NCI-H2081 treated with DMSO at 0.1 percent for 48 hours (cell line): ENCODE measurements at places on chromosomes 3 and 15.

GRCh38 chr3:78101384-78101783 lies 1061.5 kb downstream of the ROBO2 start:
- DNase-seq = no peak

DNA sequence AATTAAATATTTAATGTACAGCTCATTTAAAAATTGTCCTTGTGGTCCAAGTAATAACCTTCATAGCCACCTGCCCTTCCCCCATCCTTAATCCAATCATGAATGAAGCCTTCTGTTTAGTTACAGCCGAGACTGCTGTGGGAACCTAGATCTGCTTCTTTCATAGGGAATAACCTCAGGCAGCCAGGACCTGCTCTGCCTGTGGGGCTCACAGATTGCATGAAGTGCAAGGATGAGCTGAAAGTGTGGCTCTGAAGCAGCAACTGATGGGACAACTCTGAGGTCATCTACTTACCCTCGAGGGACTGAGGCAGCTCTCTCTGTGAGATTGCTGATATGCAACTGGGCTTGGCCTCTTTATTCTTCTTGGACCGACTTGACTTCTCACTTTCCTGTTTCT lies 169.8 kb downstream of the POTEB3 start:
- no peak for DNase-seq

- no peak for DNase-seq
These were observed 45.1 kb downstream of the CMTM7 start for GRCh38 chr3:32436816-32437189.

DNA sequence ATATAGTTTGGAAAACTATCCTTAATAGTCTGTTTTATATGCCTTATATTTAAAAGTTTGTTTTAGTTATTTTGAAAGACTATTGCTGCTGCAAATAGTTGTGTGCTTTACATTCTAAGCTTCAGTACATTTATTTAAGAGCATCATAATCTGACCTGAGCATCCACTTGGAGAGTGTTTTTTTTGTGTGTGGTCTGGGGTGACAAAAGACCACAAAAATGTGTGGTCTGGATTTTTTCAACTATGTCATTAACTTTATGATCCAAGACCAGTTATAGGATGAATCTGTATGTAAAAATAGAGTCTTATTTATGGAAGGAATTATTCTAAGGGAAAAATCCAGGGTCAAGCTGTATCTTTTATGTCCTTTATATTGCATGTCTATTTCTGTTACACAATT lies 77.4 kb downstream of the SLTM start:
- DNase-seq = no peak

GRCh38 chr3:160667452-160667851 lies 9.5 kb upstream of the ARL14 start:
- DNase-seq = no peak

GRCh38 chr15:66882251-66883020 lies 180.4 kb downstream of the SMAD6 start:
- DNase-seq = no peak
